ENCODE measurements at places on chromosomes 6 and 20.

- no peak for DNase-seq
These were observed 83.7 kb downstream of the SULF2 start for GRCh38 chr20:47701612-47702011.

DNA sequence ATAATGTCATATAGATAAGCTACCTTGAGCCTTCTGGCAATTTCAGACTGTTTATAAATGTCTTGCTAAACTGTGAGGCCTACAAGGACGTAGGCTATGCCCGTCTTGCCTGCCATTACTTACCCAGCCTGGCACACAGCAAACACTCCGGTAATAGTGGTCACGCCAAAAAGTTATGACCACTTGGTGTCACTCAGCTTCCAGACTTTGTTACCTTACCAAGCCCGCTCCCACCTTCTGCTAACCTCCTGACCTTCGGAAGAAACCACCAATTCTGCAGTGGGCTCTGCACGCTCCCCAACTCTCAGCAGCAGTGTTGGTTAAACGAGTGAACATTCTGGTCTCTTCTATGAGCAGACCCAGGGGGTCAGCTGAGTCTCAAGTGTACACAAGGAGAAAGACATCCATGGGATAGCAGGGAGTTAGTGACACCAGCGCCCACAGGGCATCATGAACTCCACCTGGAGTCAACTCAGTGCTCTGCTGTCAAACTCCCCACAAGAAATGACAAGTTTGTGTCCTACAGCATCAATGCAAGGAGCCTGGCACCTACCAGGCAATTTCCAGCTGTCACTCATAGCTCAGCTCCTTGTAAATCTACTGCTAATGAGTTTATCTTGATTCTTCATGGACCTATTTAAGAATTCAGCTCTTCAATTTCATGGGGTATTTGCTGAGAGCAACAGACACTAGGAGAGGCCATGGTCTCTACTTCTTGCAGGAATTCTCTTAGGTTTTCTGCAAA is 119.9 kb downstream of the TTLL2 start:
- DNase-seq, result no peak

DNA sequence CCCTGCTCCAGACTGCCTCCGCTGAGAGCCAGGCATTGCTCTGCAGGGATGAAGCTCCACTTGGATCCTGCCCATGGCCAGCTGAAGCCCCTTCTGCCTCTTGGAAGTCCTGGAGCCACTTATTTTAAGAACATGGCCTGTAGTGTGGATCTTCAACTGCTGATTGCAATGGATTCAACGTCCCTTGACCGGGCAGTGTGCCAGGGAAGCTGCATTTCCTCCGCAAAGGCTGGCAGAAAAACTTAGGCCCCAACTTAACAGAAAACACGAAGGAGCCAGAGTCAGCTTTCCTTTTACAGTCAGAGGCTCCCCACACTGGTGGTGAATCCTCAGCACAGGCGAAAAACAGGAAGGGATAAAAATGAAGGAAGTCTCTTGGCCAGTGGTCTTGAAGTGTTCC is 26.3 kb upstream of the FOXQ1 start:
- DNase-seq, result no peak

- no peak for DNase-seq
These were observed 283.9 kb upstream of the RIMS1 start for GRCh38 chr6:71602385-71603007.

DNA sequence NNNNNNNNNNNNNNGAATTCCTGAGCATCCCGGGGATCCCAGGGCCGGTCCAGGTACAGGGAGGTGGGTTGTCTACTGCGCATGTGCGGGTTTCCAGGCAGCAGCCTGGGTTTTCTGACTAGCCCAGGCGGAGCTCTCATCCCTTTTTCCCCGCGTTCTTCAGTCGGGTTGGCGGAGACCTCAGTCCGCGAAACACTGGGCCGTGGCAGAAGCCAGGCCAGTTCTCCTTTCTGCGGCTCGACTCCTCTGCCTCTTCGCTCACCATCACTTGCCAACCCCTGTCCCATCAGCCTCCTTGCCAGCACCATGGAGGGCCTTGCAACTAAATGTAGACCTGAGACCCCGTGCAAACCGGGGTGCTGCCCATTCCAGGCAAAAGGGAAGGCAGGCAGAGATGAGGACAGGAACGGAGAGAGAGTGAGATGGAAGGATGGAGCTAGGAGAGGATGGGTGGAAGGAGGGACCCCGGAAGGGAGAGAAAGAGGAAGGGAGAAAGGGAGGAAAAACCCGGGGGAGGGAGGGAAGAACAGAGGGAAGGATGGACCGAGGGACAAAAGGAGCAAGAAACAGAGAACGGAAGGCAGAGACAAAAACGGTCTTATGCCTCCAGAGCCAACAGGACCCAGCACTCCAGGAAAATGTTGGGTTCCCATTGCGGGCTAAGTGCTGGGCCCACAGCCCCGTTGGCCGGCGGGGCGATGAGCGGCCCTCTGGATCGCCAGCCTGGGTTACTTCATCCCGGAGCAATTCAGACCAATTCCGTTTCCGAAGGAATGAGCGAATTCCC is 445.4 kb upstream of the DEFB115 start:
- DNase-seq, result no peak

DNA sequence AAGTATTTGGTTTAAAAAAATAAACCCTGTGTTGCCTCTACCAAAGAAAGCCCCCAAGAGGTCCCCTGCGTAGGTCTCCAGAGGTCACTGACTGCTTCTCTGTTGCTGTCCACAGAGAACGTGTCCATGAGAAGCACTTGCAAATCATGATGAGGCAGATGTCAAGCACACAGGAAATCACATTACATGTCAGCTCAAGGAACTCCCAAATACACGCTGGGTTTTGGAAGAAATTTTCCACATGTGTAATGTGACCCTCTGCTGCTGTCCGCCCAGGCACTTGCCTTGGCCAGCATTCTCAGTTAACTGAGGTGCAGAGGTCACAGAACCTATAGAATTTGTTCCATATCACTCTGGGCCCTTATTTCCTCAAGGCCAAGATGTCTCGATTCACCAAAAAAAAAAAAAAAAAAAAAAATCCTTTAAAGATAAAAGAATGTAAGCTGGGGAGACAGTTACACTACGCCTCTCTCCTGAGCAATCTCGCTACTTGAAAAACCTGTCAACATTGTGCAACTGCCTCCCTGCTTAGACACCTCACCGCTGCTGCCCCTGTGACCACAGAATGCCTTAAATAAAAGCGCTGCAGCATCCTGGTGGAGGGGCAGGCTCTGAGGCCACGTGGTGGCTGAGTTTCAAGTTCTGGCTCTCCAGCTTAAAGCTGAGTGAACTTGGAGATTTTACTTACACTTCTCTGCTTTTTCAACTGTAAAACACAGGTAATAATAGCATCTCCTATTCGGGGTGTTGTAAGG is 42.3 kb downstream of the SLC22A23 start:
- DNase-seq, result no peak

DNA sequence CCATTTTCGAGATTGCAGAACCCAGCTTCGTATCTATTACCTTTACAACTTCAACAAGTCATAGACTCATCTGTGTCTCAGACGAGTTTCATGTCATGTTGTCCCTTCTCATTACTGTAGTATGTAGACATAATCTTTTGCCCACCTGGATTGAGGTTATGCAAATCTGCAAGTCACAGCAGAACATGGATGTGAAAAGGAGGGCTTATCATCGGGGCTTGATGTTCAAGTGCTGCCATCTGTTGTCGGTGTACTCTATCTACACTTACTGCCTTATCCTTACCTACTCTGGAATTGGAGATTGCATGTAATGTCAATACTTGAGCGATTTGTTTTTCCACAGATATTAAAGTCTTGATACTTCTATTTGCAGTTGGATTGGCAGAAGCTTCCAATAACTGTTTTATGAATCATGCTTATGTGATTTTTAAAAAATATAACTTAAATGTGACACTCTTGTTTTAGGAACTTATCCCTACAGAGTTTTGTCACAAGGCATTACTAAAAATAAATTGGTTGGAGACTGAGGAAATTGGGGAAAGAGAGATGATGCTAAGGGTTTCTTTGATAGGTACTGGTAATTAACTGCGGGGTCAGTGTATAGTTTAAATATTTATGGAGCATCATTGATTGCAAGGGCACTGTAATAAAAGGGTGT is 3.0 kb upstream of the GOPC start:
- DNase-seq, result no peak

DNA sequence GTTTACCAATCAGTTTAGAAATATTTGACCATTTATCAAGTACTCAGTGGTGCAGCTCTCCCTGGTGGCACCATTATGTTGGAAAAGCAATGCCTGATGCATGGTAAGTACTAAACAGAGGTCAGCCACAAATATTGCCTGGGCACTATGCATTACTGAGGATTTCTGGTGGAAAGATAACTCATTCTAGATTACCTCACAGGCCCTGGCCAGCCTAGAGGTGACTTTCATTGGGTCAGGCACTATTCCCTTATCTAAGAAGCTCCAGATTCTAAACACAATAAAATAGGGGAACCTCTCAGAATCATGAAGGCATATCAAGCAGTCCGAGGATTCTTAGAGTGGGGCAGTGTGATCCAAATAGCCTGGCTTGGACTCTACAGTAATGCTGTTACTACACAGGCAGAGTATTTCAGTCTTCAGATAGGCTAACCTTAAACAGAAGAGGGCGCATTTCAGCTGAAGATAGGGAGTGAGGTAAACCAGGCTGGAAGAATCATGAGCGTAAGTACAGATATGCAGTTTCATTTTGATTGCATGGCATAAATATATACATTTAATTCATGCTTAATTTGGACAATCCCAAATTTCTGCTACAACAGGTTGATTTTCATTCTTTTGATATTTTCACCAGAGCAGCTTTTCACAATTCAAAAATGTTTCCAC is 12.1 kb downstream of the LGSN start:
- peak; percentile 1 for DNase-seq

DNA sequence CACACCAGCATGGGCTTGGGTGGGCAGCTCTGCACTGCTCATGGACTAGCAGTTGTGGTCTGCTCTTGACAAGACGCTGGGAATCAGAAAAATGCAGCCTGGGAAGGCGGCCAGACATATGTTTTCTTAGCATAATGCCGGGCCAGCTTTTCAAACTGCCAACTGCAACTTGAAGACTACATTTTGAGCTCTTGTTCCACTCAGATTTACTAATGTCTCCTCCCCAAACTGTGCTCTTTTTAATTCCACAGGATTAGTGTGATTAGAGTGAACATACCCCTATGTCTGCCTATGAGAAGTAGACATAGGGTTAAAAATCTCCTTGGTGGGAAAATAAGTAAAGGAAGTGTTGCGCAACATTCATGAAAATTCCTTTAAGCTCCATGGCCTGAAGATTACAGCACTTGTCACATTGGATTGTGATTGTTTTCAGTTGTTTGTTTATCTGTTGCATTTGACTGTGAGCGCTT is 5.3 kb upstream of the FNDC1 start:
- no peak for DNase-seq

- no peak for DNase-seq
These were observed 10.9 kb upstream of the MYB start for GRCh38 chr6:135170238-135170637.

GRCh38 chr20:5881703-5882102 is 68.6 kb downstream of the TRMT6 start:
- no peak for DNase-seq

DNA sequence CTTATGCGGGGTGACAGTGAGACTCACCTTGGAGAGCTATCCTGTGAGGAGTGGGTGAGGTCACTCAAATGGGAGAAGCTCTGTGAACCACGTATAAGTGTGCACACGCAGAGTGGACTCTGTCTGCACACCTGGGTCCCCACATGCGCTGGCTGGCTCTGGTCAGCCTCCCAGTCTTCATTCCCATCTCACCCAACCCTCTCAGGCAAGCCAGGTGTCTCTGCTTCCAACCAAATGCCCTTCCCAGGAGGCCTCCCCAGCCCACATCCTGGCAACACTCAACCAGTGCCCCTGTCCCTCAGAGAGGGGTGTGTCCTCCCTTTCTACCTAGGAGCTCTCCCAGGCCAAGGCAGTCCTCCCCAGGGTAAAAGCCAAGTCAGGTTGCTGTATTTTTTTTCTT is 8.0 kb upstream of the PI16 start:
- no peak for DNase-seq

DNA sequence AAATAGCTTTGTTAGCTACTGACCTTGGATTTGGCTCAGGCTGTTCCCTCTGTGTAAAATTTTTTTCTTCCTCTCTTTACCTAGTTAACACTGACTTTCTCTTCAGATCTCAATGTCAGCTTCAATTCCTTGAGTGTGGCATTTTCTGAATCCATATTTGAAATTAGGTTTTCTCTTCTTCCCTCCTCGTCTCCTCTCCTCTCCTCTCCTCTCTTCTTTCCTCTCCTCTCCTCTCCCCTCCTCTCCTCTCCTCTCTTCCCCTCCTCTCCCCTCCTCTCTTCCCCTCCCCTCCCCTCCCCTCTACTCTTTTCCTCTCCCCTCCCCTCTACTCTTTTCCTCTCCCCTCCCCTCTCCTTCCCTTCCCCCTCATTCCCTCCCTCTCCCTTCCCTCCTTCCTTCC is 453.3 kb downstream of the BMP2 start:
- no peak for DNase-seq

DNA sequence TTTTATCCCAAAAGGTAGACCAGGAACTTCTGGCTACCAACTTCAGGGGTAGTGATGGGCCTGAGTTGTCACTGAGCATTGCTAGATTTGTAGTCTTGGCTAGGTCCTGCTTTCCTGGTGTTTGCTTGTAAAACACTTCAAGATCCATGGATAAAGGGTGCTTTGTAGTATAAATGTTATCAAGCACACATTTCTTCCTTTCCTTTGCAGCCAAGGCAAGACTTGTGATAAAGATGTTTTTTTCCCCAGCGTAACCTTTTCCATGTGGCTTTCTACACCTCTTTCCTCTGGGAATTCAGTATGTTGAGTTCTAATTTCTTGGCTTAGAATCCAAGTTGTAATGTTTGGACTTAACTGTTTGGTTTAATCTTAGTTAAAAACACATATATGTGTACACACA is 122.8 kb upstream of the CLDN20 start:
- no peak for DNase-seq

- DNase-seq, result no peak
These were observed 76.0 kb upstream of the BMP2 start for GRCh38 chr20:6691516-6691915.

- DNase-seq, result no peak
These were observed 28.8 kb downstream of the FAM8A1 start for GRCh38 chr6:17628873-17629272.

DNA sequence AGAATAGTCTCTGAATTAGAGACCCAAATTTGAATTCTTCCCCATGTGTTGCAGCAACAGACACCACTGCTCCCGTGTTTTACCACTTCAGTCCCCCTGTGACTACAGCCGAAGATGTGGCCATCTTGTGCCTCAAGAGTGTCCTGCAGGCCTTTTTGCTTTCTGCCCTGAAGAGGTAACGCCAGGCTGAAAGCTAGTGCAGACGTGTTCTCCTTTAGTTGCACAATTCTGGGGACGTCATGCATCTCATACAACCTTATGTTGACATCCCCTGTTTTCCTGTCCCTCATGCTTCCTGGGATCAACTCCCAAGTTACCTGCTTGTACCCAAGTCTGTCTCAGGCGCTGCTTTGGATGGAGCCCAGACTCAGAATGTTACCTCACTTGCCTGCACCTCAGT is 69.1 kb upstream of the SLC22A23 start:
- no peak for DNase-seq

DNA sequence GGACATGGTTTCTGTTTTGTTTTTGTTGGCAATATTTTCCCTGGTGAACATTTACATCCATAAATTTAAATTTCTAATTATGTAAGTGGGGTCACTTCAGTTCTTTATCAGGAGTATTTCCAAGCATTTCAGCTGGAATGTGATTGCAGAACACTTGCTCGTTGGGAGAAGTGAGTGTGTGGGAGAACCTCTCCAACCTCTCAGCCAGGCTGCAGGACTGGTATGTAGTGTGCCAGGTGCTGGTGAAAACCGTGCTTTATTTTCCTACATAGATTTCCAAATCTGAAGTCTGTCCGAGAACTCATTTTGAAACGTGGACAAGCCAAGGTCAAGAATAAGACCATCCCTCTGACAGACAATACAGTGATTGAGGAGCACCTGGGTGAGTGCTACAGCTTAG is 6.3 kb downstream of the RPL7L1 start:
- DNase-seq, result no peak

- DNase-seq, result no peak
These were observed at the start of gene VSTM2L for GRCh38 chr20:37902504-37903313. Gene VSTM2L (plus strand): TSS chr20:37903127. CDS start chr20:37903351, 224 bp downstream.

Data from natural killer cell (primary cell).